ENCODE measurements at places on chromosomes 1 and 21. TPM values are rescaled to one million over a fixed set of nuclear protein-coding genes. Genes with fewer than 3 reads are reported as not detected.
A peak's percentile ranks its signal among the peaks of the same experiment; 100 is the strongest.

GRCh38 chr1:161054805-161055204, 9.0 kb upstream of the USF1 start:
- no peak for DNase-seq

DNA sequence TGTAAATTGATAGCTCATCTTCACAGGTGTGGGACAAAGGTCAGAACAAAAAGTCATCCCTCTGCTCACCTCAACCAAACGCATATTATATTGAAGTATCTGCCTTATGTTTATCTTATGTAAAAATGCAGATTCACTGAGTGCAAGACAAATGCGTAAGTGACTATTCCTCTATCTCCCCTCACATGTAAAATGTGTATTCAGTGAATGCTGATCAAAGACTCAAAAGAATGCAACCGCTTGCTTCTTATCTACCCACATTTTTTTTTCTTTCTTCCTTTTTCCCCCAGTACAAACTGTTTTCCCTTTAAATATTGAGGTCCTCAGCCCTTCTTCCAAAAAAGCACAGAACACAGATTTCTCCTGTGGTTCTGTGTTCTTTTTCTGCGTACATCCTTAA, 1882.9 kb downstream of the NCAM2 start:
- DNase-seq: no peak

GRCh38 chr1:2204415-2205190, 10.0 kb upstream of the FAAP20 start:
- DNase-seq: peak; percentile 91

DNA sequence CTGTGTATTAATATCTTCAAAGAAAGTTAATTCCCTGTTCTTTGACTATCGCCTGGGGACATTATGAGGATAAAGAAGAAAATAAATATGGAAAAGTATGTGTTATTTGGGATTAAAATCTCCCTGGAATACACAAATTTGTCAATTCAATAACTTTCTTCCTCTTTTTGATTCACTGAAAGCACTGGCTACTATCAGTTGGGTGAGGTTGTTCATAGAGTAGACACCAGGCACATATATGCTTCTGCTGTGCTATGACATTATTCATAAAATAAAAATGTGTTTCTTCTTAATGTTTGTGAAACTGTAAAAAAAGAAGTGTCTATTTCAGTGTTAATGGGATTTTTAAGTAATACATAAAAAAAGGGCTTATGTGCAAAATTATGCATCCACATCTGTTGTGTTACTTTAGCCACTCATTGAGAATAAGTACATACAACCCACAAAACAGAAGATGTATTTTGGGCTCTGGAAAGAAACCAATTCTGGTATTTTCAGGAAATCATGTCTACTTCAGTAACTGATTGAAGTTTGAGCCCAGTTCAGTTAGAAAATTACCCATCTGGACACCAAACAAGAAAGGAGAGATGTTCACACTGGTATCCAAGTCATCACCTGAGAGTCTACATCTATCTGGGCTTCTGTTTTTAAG, 169.4 kb downstream of the GABPA start:
- no peak for DNase-seq

DNA sequence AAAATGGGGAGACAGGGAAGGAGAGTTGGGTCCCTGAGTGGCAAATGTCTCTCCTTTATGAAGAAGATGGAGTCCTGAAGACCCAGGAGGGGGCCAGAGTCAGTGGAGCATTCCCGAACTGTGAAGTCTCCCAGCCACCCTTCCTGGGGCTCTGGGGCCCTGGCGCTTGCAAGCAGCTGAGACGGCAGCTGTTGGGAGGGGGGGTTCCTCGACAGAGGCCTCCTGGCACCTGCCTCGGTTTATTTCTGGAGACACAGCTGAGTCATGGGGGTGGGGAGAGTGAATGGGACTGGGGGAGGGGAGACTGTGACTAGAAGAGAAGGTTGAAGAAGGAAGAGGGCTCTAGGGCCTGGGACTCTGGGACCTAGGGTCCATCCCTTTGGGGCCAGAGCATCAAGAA, 14.0 kb downstream of the NES start:
- DNase-seq: no peak

DNA sequence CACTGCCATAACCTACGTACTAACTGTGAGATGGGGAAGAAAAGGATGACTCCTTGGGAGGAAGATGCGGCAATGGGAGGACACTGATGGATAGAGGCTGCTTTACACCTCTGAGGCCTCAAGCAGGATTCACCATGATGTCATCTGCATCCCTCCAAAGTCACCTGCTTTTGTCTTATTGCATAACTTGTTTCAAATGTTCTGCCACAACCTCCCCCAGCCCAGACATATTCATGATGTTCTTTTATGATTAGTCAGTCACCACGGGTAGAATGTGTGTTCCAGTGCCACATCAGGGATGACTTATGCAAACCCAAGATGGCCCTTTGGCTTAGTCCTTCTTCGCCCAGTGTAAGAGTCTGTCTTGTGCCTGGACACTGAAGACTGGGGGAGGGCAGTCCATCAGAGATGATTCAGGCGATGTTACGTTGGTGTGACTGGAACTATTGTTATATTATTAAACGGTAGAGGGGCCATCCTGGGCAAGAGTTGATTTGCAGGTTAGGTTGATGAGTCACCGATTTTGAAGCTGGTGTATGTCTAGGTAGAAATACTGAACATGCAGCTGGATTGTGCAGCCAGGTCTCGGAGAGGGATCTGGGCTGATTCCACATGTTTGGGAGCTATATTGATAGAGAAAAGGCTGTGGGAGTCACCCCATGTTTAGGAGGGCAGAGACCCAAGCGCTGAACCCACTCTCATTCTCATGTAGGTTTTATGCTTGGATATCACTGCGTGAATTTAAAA, 32.6 kb downstream of the RYR2 start:
- no peak for DNase-seq

- DNase-seq: no peak
Measured at GRCh38 chr1:4062992-4063391, 162.9 kb upstream of the C1orf174 start.

DNA sequence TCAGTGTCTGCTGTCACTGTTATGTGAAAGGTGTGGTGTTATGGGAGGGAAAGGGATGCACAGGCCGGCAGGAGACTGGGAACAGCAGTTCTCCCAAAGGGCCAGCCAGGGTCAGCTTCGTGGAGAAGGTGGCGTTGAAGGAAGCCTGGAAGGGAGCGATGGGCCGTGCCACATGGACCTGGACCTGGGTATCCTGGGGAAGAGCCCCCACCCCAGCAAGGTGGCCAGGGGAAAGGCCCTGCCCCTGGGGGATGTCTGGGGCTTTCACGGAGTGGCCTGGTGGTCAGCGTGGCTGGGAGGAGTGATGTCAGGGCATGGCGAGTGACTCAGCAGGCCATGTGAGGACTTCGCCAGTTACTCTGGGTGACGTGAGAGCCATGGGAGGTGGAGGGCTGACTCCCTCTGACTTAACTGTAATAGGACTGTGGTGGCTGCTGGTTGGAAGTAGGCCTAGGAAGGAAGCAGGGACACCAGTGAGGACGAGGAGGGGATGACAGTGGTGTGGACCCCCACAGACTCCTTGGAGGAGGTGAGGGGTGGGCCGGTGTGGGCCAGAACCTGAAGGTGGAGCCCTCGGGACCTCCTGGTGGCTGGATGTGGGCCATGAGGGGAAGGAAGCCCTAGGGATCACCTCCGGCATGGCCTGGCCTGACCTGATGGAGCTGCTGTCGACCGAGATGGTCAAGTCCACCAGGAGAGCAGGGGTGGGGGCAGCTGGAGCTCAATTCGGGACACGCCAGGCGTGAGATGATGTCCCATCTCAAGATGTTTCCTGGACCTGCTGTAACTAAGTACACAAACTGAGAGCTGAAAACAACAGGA, 54.5 kb downstream of the BACE2 start:
- DNase-seq: no peak

DNA sequence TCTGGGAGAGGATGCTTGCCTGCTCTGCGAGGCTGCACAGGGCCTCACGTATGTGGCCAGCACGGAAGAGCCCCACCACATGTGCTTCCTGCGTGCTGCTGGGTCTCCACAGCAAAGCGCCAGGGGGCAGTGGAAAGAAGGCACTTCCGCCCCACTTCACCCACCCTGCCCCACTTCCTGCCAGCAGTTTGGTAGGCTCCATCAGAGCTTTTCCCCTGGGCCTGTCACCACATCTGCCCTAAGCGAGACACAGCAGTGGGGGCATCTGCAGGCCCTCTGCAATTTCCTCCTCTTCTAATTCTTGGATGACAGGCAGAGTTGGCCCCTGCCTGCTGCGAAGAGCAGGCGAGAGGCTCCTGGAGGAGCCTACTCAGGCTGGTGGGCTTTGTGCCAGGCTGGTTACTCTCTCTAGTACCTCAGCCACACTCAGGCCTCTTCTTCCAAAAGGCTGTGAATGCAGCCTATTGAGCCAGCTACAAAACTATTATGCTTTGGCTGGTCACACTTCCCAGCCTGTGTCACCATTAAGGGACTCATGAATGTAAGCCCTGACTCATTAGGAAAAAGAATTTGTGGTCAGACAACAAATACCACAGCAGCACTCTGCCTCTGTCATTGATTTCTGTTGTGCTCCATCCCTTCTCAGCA, 25.0 kb downstream of the CD244 start:
- no peak for DNase-seq

The DISP3 gene
- 0.28 TPM for total RNA-seq

The SMCP gene
- not detected for total RNA-seq

The MAB21L3 gene
- not detected for total RNA-seq

The DMRTA2 gene
- total RNA-seq: not detected

The C1orf94 gene
- not detected for total RNA-seq

The FCRL2 gene
- not detected for total RNA-seq

The CFAP141 gene
- total RNA-seq: not detected

The PTPN7 gene
- total RNA-seq: 1.4 TPM

The ATF3 gene
- total RNA-seq: 73.4 TPM
